HFFc6 (cell line): ENCODE measurements at places on chromosomes 5 and 9.

GRCh38 chr9:13651526-13651925, 372.0 kb upstream of the MPDZ start:
- DNase-seq = no peak

GRCh38 chr5:75040973-75041372, 11.4 kb downstream of the GCNT4 start:
- DNase-seq = peak; percentile 45

DNA sequence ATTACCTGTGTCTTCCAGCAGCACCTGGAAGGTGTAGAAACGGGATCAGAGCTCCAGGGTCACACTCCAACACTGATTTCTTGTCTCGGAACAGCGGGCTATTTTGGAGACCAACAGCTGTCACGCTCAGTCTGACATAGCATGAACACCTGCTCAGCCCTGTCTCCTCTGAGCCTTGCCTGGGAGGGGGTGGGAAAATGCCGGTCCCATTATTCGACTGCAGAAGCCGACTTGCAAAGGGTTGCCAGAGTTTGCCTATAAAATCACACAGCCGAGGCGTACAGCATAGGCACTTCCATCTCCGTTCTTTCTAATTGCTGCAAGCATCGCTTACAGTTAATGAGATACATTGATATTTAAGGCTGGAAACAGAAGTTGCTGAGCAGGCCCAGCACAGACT, 300.8 kb upstream of the MSX2 start:
- DNase-seq = no peak

DNA sequence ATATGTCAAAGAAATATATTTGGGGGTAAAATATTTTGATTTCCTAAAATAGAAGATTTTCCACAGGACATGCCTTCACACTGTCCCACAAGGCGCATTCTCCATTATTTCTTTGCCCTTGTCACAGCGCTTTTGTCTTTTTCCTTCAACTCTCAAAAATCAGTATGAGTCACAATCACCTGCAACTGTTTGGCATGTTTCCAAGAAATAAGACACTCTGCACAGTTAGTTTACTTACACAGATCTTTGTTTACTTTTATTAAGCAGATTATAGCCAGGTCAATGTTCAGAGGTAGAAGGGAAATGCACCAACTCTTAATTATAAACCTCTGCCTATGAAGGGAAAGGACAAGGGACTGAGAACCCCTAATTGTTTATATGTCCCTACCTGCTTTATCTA, 9.5 kb downstream of the CEMIP2 start:
- DNase-seq = no peak

GRCh38 chr9:15133488-15133887, 173.5 kb downstream of the TTC39B start:
- no peak for DNase-seq
